ENCODE measurements at places on chromosomes 7 and 10. TPM values are rescaled to one million over a fixed set of nuclear protein-coding genes. Genes with fewer than 3 reads are reported as not detected.
A peak's percentile ranks its signal among the peaks of the same experiment; 100 is the strongest.

TMEM273 gene
- total RNA-seq, result not detected

MKX gene
- 2.6 TPM for total RNA-seq

PRKG1 gene
- 6.3 TPM for total RNA-seq

TACC2 gene
- total RNA-seq, result 27.9 TPM

FAM237B gene
- total RNA-seq, result not detected

DNA sequence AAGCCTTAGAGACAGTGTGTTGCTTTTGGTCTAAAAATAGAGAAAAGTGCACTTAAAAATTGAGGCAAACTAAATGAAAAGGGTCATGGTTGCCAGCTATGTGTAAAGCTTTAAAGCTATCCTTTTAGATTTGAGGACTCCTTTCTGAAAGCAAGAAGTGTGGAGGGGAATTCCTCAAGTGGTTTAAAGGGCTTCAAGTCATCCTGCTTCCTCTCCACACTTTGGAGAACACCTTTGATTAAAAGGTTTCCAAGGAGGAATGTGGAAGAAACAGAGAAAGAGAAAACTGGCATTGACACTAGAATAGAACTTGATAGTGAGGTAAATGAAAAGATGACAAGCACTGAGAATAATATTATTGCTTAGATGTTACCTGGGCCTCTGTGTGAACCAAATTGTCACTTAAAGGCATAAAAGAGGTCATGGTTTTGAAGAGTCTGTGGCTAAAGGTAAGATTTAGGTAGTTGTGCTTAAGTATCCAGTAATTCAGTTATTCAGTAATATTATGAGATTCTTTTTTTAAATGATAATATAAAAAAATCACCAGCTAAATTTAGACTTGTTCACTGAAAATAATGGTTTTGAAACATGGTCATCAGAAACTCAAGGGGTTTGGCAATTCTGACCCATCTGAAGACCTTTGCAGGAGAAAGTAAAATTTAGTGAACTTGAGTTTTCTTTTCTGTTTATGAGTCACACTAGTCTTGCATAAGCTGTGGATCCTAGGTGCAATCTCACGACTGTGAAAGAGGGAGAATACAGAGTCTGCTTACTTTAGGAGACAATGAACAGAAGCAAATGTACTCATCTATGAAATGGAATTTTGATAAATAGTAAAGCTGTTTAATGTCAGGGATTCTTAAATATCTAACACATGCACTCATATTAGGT is 466.0 kb downstream of the KIF20B start:
- no peak for DNase-seq

FAM171A1 gene
- total RNA-seq, result 10.4 TPM

HTR7 gene
- total RNA-seq, result 0.62 TPM

TUBAL3 gene
- total RNA-seq, result not detected

DNA sequence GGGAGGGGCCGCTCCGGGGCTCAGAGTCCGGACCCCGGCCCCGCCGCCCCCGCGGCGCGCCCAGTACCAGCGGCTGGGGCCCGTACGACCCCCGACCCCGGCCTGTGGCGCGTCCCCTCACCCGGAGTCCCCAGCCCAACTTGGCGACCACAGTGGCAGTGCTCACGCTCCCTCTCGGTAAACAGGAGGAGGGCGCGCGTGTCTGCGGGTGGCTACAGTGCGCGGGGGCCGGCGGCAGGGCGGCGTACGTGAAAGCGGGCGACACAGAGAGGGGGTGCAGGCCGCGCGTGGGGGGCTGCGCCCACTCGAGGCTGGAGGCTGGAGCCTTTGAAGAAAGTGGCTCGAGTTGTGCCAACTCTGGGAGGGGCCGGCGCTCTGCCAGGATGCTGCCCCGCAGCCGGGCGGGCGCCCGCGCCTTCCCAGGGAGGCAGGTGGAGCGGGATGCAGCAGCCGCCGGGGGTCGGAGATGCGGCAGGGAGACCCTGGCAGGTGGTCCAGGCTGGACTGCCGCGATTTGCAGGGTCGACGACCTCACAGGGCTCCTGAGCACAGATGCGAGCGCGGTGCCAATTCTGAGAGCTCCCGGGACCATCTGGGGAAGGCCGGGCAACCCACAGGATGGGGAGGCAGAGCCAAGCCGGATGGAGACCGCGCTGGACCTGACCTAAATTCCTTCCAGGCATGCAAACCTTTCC is 655 bp downstream of the PTPRE start:
- peak; percentile 35 for DNase-seq

- DNase-seq, result no peak
These were observed 531 bp downstream of the IKZF1 start for GRCh38 chr7:50304911-50305582.

ECHDC3 gene
- total RNA-seq, result not detected

GRCh38 chr10:32333849-32334248 is 13.1 kb downstream of the EPC1 start:
- no peak for DNase-seq

DNA sequence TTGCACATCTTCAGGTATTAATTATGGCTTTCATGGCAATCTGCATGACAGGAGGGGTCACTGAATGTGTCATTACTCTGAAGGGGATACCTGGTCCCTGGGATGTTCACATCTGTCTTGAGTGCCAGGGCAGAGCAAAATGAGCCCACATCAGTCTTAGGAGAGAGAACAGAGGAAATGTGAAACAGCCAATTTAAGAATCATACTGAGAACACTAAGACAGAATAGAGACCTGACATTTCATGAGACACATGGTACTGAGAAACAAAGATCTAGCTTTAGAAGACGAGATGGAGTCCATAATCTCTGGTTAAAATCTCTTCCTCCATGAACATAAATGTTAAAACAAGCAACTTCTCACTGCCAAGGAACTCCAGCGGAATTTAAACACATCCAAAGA is 34.1 kb upstream of the FZD1 start:
- DNase-seq, result no peak

DNA sequence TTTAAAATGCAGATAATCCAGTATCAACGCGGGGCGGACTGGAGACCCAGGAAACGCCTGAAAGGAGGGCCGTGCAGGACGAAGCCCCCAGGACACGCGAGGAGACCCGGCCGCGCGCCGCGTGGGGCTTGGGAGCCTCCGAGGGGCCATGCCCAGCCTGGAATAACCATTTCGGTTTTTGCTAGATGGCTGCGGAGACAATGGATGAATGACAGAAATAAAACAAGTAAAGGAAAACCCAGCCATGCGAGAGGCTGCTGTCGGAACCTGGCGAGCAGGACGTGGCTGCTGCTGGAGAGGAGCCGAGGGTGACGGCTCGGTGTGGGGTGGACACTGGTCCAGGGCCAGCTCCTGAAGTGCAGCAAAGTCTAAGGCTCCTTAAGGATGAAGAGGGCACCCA is 227.2 kb upstream of the ADARB2 start:
- DNase-seq, result no peak

HOXA5 gene
- total RNA-seq, result 7.5 TPM

- DNase-seq, result no peak
These were observed 31.2 kb downstream of the TOMM7 start for GRCh38 chr7:22791204-22792158.

SPAG6 gene
- total RNA-seq, result 0.12 TPM

AKR1D1 gene
- not detected for total RNA-seq

HOXA11 gene
- total RNA-seq, result 26.6 TPM

DGKI gene
- total RNA-seq, result 0.52 TPM

GRCh38 chr10:80411267-80411668 is 2.9 kb downstream of the PRXL2A start:
- no peak for DNase-seq

GRCh38 chr7:146655928-146656797 is 539.6 kb downstream of the CNTNAP2 start:
- DNase-seq, result peak; percentile 55

DNA sequence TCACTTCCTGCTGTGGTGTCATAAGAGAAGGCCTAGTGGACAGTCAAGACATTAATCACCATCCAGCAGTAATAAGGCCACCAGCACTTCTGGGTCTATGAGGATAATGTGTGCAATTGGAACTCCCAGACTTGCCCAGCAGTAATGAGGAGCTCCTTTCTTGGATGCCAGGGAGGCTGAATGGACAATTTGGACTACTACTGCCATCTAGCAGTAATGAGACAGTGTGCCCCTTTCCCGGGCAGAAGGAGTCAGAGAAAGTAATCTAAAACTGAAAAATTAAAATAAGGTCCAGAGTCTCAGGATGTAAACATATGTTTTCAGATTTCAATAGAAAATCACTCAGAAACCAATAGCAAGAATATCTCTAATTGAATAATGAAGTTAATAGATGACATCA is 400.4 kb downstream of the CDC14C start:
- peak; percentile 48 for DNase-seq

WNT16 gene
- not detected for total RNA-seq

DNA sequence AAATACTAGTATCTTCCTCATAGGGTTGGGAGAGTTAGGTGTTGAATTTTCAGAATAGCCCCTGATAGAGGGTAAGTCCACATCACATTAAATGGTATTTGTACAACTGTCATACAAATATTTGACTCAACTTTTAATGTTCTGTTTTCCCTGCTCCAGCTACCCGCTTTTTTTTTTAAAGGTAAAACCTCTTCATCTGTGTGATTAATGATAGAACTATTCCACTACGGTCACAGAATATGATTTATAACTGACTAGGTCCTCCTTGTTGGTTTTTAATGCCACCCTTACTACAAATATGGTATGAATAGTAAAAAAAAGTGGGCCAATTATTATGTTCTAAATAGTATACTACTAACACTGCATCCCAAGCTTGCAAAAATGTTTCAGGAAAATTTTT is 15.6 kb upstream of the NRP1 start:
- DNase-seq, result peak; percentile 99

- DNase-seq, result no peak
These were observed 565.4 kb upstream of the AUTS2 start for GRCh38 chr7:69032848-69033247.

DNA sequence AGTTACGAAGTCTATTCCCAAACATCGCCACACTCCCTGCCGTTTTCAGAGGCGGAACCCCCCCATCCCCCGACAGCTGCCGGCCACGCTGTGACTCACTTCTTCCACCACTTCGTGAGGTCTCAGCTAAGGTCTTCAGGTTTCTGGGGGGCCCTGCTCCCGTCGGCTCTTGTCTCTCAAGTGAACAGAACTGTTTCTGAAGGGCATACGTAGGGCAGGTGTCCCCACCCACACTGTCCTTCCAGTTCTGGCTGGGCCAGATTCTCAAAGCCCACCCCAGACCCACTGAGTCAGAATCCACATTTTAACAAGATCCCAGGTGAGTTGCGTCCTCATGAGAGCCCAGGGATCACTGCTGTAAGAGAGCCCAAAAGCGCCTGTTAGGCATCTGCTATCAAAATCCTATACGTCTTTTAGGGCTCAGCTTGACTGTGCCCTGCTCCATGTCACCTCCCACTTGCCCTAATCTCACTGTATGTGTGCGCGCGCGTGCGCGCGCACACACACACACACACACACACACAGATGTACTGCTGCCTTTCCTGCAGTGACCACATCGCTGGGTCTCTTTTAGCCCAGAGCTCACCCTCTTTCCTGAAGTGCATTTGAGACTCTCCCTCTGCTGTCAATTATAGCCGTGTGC is 78.8 kb downstream of the PROSER2 start:
- DNase-seq, result no peak

- DNase-seq, result no peak
These were observed 32.5 kb downstream of the COL1A2 start for GRCh38 chr7:94426980-94427875.

- DNase-seq, result no peak
These were observed 147.6 kb upstream of the TMEM168 start for GRCh38 chr7:112937651-112938415.

- DNase-seq, result no peak
These were observed 46.9 kb downstream of the JAKMIP3 start for GRCh38 chr10:132112611-132113010.

DNA sequence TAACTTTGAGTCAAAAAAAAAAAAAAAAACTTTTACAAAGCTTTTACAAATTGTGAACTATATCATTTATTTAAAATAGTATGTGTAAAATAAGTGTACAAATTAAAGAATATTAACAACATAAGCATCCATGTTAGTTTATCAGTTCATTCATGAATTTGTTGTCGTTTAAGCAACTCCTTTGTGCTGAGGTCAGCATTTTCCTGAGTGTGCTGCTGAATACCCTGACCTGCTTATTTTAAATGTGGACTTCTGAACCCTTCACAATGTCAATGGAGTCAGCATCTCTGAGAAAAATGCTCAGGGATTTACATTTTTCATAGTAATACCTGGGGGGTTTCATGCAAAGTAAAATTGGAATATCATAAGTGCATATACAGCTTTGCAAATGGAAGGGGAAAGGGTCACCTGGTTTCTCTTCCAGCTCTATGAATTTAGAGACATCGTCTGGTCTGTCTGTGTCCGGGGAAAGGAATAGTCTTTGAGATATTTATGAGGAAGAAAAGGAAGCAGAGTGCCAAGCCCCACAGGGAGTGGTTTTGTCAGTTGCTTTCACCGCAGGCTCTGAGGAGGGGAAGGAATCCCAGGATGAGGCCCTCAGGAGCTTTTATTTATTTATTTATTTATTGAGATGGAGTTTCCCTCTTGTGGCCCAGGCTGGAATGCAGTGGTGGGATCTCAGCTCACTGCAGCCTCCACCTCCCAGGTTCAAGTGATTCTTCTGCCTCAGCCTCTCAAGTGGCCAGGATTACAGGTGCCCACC is 125.5 kb upstream of the SVIL start:
- no peak for DNase-seq

GRCh38 chr7:78395298-78396036 is 596.9 kb downstream of the PHTF2 start:
- no peak for DNase-seq

PHKG1 gene
- total RNA-seq, result 0.75 TPM

ZNF777 gene
- 9.9 TPM for total RNA-seq

NPSR1 gene
- total RNA-seq, result not detected

CFAP58 gene
- total RNA-seq, result 0.26 TPM

GRCh38 chr7:20798081-20798693 is 11.5 kb upstream of the SP8 start:
- DNase-seq, result peak; percentile 41

SUN3 gene
- not detected for total RNA-seq

ADAM22 gene
- 5.9 TPM for total RNA-seq

GRCh38 chr7:22561321-22561811 is 61.4 kb upstream of the STEAP1B start:
- peak; percentile 91 for DNase-seq

DNA sequence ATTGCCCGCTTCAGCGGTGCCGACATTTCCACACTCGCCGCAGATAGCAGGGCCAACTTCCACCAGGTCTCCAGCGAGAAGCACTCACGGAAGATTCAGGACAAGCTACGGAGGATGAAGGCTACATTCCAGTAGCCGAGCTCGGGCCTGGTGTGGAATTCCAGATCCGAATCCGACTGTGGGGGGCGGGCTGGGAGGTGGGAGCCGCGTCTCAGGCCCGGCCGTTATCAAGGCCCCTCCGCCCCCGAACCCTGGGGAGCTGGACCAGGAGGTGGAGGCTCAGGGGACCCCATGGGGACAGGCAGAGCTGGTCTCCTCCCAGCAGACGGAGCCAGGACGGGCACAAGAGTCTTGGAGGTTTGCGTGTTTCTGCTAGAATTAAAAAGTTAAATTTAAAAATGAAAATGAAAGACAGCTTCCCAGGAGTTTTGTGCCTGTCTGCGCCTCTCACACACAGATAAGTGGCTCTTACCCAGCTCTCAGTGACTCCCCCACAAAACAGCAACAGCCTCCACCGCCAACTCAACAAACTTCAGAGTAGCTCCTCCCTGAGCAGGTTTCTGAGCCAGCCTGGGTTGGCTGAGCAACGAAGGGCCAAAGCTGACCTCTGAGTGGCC is 5.2 kb upstream of the UTF1 start:
- DNase-seq, result no peak
